ENCODE measurements at places on chromosomes 11 and 22.

DNA sequence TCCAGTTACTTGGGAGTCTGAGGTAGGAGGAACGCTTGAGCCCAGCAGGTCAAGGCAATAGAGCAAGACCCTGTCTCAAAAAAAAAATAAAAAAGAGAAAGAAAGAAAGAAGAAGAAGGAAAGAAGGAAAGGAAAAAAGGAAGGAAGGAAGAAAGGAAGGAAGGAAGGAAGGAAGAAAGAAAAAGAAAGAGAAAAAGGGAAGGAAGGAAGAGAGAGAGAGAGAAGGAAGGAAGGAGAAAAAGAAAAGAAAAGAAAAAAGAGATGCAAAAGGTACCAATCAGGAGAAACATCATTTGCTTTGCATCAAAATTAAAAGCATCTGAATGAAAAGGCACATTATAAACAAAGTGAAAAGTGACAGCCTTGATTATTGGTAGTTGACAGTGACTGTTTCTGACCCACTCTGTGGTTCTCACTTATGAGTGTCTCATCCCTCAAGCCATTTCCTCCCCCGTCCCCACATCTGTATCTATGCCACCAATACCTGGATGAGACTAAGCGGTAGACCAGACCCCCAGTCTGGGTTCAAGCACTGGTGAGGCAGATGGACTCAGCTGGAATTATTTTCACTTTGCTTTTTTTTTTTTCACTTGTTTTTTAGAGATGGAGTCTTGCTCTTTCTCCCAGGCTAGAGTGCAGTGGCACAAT lies 33.0 kb upstream of the XBP1 start:
- DNase-seq = no peak

DNA sequence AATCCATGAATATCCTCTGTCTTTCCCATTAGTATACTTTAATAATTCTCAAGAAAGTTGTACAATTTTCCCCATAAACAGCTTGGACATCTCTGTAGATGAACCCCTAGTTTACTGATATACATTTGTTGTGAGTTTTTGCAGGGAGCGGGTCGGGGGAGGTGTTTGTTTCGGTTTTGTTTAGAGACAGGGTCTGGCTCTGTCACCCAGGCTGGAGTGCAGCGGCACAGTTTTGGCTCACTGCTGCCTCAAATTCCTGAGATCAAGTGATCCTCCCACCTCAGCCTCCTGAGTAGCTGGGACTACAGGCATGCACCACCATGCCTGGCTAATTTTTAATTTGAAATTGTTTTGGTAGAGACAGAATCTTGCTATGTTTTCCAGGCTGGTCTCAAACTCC lies 57.6 kb downstream of the IGLL5 start:
- DNase-seq = no peak

- peak; percentile 80 for DNase-seq
These were observed 61.8 kb downstream of the SGSM3 start for GRCh38 chr22:40432157-40432556.

- no peak for DNase-seq
These were observed 87.0 kb upstream of the CRYBB3 start for GRCh38 chr22:25112538-25113253.

GRCh38 chr22:29394931-29395581 lies 6.7 kb upstream of the AP1B1 start:
- DNase-seq = peak; percentile 82

DNA sequence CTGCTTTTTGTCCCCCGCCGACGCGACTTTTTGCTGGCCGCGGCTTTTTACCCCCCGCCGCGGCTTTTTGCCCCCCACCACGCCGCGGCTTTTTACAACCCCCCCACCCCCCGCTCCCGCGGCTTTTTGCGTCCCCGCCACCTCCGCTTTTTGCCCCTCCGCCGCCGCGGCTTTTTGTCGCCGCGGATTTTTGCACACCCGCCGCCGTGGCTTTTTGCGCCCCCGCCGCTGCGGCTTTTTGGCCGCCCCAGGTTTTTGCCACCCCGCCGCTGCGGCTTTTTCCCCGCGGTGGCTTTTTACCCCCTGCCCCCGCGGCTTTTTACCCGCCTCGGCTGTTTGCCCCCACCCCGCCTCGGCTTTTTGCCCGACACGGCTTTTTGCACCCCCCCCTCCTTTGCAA lies 205.5 kb downstream of the CCT8L2 start:
- no peak for DNase-seq

- no peak for DNase-seq
These were observed 108.4 kb upstream of the GRAMD1B start for GRCh38 chr11:123321636-123322035.

DNA sequence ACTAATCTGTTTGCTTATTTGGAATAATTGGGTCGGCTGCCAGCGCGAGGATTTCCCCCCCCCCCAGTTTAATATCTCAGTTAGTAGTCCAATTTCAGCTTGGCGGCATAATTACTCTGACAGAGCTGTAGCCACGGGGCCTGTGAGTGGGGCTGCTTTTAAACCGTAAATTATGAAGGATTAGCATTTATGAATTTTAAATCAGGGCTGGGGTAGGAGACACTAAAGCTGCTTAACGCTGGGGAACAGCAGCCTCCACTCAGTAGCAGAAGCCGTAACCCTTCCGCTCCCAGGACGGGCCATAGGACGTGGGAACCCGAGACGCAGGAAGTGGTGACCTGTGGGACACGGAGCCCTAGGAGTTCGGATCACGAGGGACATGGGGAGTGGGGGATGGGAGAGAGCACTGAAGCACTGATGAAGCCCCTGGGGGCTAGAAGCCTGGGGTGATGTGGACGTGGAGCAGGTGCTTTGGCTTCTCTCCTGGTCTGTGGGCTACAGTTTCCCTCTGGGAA lies 66.2 kb upstream of the LMO1 start:
- DNase-seq = no peak

GRCh38 chr11:107430525-107430924 lies 27.1 kb downstream of the CWF19L2 start:
- DNase-seq = no peak

DNA sequence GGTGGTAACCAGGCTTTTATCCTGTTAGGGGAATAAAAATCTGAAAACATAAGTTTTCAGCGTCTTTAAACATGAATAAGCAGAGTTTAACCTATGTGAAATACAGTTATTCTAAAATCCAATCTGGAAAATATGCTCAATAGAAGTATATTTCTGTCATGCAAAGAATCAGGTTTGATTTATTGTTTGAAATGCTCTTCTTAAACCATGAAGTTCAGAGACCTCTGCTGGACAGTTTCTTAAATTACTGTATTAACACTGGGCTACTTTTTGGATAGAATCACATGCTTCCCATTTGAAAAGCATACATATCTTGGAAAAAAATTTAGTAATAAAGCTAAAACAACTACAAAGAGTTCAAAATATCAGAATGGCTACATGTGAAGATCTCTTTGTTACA lies 25.4 kb downstream of the APIP start:
- peak; percentile 60 for DNase-seq

- DNase-seq = no peak
These were observed 47.8 kb downstream of the PPP2R1B start for GRCh38 chr11:111718436-111718835.

DNA sequence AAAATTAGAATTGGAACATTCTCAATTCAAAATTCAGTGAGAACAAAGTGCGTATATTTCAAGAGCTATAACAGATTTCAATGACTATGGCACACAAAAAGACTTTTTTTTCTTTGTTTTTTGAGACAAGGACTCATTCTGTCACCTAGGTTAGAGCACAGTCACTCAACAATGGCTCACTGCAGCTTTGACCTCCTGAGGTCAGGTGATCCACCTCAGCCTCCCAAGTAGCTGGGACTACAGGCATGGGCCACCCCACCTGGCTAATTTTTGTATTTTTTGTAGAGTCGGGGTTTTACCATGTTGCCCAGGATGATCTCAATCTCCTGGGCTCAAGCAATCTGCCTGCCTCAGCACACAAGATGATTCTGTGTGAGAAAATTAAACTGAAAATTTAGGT lies 51.5 kb downstream of the PIK3C2A start:
- no peak for DNase-seq

GRCh38 chr11:122559734-122560382 lies 95.7 kb upstream of the UBASH3B start:
- no peak for DNase-seq

DNA sequence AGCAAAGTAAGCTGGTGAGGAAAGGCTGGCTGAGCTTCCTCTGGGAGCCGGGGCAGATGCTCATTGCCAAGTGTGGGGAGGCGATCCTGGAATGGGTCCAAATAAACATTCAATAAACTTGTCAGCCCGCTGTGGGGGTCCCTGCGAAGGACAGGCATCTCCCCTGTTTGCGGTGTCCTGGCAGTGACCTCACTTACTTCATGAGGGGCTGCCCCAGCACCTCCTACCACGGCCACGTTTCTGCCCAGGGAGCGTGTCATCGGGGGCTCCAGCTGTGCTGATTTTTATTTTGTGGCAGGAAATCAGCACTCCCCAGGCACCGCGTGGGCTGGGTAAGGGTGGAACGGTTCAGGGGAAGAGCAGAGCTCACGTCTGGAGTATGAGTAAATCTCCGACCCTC lies 493.9 kb upstream of the B3GAT1 start:
- no peak for DNase-seq

- DNase-seq = no peak
These were observed 234.3 kb downstream of the TBC1D22A start for GRCh38 chr22:46996595-46997310.

- no peak for DNase-seq
These were observed 27.4 kb downstream of the DAGLA start for GRCh38 chr11:61707574-61707973.

GRCh38 chr11:23100726-23101125 lies 240.5 kb upstream of the CCDC179 start:
- DNase-seq = no peak

DNA sequence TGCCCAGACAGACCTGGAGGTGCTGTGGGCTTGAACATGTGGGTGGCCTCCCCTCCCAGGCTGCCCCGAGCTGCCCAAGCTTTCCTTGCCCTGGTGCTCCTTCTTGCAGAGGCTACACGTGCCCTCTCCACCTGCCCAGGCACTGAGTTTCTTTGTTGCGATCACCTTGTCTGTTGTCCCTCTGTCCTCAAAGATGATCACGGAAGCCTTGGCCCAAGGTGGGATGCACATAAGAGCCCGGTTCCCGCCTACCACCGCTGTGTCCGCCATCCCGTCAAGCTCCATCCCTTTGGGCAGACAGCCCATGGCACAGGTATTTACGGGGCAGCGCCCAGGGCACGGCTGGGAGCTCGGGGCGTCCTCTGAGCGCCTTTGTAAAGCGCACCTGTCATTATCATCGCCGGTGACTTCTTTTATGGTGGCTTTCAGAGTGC lies 67.5 kb downstream of the MED15 start:
- DNase-seq = no peak

DNA sequence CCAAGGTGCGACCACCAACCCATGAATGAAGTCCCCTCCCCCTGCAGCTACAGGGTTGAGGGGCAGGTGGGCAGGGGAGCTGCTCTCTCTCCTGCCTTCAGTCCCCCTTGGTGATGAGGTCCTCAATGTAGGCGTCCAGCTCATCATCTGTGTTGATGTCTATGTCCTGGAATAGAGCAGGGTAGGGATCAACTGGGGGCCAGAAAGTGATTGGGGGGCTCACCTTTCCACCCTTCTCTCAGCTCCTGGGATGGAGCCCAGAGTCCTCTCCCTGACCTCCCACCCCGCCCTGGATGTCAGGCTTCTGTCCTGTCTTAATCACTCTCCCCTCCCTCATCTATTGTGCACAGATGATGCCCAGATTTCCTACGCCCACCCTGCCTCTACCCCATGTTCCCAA lies 41.9 kb downstream of the MORC2 start:
- DNase-seq = no peak

- no peak for DNase-seq
These were observed 165.7 kb upstream of the TTC12 start for GRCh38 chr11:113148652-113149051.

GRCh38 chr11:13283636-13284035 lies 6.0 kb downstream of the BMAL1 start:
- no peak for DNase-seq

DNA sequence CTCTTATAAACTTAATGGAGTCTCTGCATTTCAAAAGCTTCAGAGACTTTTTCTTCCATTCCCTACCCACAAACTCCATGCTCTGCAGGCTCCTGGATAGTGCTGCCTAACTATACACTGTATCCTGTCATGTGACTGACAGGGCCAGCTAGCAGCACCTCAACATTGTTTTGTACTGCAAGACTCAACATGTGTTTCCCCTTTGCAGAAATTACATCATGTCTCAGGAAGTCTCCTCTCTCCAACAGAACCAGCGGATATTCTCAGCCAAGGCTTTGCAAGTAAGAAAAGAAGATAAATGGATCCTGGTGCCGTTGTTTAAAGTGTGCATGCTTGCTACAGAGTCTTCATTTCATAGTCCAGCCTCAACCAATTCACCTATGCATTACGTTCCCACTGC lies 164.0 kb upstream of the UBASH3B start:
- DNase-seq = peak; percentile 27

- DNase-seq = peak; percentile 48
These were observed 612 bp downstream of the IGF2 start for GRCh38 chr11:2138431-2139122.

DNA sequence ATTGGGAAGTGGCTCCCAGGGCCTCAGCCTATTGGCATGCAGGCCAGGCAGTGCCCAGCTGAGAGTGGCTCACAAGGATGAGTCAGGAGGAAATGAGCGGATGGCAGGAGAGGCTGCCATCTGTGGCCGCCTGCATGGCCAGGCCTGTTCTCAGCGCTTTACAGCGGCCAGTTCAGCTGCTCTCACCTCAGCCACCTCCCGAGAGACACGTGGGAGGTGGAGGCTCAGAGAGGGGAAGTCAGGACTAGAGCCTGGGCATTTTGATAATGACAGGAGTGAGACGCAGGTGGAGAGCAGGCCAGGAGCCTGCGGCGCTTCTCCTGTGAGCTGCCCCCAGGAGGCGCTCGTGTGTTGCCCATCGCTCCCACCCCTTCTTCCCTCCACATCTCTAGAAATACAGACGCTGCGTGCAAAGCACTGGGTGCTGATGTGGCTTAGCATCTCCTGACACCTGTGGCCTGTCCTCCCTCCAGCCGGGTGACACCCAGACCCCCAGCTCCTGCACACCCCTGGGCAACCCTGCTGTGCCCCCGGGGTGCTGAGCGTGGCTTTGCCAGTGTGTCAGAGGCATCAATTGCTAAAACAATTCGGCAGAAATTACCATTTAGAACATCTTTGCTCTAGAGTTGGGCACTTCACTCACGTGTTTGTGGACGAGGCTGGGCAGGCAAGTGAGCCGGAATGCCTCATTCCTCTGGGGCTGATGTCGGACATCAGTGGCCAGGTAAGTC lies 21.4 kb upstream of the PANX2 start:
- peak; percentile 83 for DNase-seq

Measured in suppressor macrophage treated with lipopolysaccharide for 1 hour (primary cell).